ENCODE measurements at places on chromosomes 13 and 19. TPM values are rescaled to one million over a fixed set of nuclear protein-coding genes. Genes with fewer than 3 reads are reported as not detected.

- no peak for DNase-seq
Observed at GRCh38 chr13:41516760-41517159, 59.4 kb downstream of the RGCC start.

DNA sequence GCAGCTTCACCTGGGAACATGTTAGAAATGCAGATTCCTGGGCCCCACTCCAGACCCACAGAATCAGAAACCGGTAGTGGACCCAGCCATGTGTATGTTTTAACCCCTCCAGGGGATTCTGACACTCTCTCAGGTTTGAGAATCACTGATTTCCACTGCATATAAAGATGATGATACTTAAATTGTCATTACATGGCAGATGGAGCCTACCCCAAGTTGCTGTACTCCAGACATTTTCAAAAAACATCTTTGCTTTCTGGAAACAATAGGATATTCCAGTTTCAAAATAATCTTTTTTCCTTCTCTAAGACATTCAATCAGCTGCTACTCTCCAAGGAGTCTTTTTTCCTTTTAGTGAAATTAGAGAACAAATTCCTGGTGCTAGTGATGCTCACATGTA, 48.6 kb upstream of the RGCC start:
- no peak for DNase-seq

DNA sequence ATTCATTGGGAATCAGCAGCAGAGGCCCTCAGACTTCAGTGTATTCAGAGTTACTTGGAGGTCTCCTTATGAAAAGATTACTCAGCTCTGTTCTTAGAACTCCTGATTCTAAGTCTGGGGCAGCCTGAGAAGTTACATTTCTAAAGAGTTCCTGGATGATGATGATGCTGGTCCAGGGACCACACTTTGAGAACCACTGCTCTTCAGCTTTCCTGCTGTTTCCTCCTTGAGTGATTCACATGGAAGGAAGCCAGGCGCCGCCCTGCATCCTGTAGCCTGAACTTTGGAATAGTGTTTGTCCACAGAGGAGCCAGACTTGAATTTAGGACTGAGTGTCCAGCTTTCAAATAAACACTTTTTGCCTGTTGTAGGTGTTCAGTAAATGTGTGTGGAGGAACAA, 2.9 kb downstream of the CEBPG start:
- peak; percentile 84 for DNase-seq

PPM1N gene
- total RNA-seq: 2.9 TPM

ARHGAP35 gene
- 31.6 TPM for total RNA-seq

GRCh38 chr19:48501494-48502349, 9.9 kb downstream of the LMTK3 start:
- no peak for DNase-seq

GRCh38 chr13:44322928-44323327, 50.7 kb upstream of the SERP2 start:
- no peak for DNase-seq

DNA sequence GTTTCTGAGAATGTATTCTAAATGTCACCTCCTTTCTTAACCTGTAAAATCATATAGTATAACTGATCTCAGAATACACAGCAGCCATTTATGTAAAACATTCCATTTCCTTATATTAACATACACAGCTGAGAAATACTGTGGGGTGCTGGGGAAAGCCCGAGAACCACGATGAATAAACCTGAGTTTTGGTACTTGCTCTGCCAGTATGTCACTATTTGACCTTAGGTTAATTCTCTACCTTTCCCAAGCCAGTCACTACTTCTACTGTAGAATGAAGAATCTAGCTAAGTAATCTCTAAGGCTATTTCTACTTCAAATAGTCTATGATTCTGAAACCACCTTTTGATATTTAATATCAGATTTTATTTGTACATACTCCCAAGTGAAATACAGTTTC, 173.7 kb downstream of the TBC1D4 start:
- no peak for DNase-seq

TUBGCP3 gene
- 12.9 TPM for total RNA-seq

- peak; percentile 49 for DNase-seq
Observed at GRCh38 chr13:92896842-92897241, 329.8 kb upstream of the GPC6 start.

ZNF528 gene
- 41.9 TPM for total RNA-seq

DNA sequence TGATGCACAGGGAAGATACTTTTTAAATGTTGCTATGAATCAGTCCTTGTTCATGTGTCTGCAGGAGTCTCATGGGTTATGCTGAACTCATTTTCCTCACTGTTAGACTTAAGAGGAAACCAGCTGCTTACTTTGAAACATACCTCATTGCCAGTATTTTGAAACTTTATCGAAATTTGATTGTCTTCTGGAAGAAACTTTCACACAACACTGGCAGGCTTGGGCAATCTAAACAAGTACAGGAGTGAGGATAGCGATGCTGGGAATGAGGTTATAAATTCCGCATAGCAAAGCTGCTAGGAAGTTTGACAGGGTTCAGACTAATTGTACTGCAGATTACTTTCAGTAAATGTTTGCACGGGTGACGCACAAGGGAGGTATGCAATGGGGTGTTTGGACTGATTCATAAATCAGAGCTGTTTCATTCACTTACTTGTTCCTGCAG, 245.7 kb downstream of the DNAJC15 start:
- DNase-seq: peak; percentile 44

- no peak for DNase-seq
Observed at GRCh38 chr13:85140192-85140591, 659.0 kb downstream of the SLITRK6 start.

LYPD3 gene
- 0.67 TPM for total RNA-seq

DNA sequence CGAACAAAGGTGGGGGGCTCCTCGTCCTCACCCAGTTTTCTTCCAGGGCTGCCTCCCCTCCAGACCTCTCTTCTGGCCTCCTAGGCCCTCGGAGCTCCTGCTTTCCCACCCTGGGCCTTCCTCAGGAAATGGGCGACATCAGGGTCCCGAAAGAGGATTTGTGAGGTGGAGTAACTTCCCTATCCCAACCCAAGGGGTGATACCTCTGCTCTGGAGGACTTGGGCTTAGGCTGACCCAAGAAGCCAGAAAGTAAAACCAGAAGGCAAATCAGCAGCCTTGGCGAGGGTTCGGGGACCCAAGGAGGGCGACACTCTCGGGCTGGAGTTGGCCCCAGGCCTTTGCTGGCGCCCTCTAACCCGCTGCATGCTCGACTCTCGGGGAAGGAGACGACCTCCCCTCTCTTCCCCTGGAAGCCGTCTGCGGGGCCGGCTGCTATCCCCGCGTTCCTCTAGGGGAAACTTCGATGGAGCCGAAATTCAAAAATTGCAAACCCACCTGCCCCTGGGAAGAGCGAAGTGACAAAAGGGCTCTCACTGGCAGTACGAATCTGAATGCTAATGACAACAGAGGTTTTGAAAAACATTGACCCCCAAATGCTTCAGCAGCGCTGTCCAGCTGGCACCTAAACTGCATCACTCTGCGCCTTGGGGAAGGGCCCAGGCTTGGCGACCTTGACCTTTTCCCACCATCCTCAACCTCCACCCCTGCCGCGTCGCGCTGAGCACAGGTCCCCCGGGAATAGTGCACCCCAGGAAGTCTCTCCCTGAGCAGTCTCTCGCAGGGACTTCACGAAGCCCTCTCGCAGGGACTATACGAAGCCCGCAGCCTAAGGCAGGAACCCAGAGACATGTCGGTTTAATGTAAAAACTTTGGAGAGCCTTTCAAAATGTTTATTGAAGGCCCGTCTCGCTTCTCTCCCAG, 2.4 kb downstream of the PDX1 start:
- no peak for DNase-seq

SULT2A1 gene
- not detected for total RNA-seq

- peak; percentile 15 for DNase-seq
Observed at GRCh38 chr19:28010656-28011055, 1202.3 kb downstream of the UQCRFS1 start.

GRCh38 chr13:38528986-38529385, 157.9 kb upstream of the FREM2 start:
- no peak for DNase-seq

DNA sequence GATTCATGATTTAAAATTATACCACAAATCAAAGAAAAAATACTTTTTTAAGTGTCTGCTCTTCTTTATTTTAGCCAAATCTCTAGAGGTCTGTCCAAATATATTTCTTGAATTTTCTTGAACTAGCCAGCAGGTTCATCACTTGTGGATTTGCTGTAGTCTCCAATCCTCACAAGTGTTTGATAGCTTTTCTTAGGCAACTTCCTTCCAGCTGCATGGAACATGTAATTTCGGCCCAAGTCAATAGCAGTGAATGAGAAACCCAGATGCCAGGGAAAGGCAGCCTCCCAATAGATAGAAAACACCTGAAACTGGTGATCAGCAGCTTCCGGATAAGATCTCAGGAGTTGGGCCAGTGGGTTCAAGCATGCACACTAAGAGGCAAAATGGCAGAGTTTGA, 15.6 kb upstream of the RNASEH2B start:
- DNase-seq: no peak

DNA sequence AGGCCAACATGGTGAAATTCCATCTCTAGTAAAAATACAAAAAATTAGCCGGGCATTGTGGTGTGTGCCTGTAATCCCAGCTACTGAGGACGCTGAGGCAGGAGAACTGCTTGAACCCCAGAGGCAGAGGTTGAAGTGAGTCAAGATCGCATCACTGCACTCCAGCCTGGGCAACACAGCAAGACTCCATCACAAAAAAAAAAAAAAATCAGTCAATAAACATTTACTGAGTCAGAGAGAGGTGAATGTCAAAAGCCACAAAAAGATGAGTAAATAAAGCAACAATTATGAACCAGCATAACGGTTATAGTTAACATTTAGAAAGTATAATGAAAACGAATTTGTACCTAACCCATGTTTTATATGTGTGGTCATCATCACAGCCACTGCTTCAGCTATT, 23.1 kb downstream of the PSPC1 start:
- no peak for DNase-seq

DNA sequence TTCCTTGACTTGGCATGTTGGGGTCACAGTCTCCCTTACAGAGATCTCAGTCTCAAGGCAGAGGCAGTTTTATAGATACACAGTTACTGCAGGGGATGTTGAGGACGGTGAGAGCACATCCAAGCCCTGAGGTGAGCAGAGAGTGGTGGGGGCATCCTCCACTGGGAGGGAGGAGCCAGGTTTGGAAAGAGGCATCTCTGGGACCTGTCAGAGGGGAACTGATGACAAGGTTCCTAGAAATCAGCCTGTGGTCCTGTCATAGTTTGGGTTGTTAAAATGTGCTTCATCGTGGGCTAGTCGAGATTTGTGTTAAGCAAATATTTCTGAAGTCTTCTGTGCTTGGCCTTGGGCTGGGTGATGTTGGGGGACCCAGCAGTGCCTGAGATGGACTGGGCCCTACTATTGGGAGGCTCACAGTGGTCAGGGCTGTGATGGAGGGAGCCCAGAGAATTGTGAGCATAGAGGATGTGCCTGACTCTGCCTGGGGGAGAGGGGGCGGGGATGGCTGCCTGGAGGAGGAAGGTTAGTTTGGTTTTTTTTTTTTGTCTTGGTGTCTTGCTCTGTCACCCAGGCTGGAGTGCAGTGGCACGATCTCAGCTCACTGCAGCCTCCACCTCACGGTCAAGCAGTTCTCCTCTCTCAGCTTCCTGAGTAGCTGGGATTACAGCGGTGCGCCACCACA, 3.9 kb downstream of the SUPT5H start:
- no peak for DNase-seq

SLC6A16 gene
- total RNA-seq: 1.6 TPM

DNA sequence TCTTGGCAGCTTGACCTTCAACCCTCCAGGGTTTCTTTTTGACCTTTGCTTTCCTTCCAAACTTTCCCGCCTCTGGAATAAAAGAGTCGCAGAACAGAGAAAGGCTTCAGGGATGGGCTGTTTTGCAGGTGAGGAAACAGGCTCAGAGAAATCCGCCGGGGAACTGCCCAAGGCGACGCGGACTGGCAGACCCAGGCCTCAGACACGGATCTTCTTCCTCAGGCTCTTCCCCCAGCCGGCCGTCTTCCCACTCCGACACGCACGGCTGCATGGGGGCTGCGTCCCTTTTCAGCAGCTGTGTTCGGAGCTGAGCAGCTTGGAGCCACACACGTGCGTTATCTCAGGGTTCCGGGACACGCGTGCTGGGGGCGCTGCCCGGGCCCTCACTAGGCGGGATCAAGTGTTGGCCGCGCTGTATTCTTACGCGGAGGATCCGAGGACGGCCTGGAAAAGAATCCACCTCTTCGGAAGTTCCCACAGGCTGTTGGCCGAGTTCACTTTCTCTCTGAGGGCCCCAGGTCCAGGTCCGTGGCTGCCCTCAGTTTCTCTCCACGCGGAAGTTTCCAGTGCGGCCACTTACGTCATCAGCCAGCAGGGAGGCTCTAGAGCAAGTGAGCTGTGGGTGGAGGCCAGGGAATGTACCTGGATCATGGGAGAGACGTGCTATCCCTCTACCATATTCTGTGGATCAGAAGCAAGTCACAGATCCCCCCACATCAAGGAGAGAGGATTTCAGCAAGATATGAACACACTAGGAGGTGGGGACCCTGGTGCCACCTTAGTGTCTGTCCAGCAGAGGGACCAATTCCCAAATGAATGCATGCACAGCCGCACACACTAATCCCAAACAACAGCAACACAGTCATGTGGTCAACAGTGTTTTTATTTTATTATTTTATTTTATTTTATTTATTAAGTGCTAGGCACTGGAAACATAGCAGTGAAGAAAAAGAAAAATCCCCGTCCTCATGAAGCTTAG, 100.4 kb downstream of the ING1 start:
- DNase-seq: no peak

TRIM28 gene
- total RNA-seq: 563 TPM

ISOC2 gene
- total RNA-seq: 99.4 TPM

DNA sequence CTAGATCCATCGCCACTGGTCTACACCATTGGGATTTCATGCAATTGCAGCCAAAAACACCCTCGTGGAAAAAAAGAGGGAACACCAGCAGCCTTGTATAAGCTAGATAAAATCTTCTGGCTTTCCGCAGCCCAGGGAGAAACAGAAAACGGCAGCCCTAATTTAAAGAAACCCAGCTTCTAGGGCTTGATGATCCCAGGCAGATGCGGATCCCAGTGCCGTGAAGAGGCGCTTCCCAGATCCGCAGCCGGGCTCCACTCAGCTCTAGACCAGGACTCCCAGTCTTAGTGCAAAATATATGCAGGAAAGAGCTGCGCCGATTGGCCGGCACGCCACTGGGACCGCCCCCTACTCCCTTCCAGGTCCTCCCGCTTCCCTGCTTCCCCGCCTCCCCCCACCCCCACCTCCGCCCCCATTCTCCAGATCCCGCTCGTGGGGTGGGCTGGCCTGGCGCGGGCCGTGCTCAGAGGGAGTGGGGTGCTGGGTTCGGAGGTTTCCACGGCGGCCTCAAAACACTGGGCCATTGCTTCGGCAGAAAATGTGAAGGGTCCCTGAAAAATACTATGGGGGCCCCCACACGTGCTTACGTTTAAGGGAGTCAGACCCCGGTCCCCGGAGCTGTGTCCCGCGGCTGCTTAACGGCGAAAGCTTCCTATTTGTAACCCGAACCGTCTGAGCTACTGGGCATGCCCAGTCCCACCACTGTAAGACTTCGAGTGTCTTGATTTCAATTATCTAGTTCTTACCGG, 63.1 kb downstream of the SERP2 start:
- DNase-seq: peak; percentile 96

KLK14 gene
- not detected for total RNA-seq

IFNL1 gene
- total RNA-seq: not detected

All from cardiac muscle cell (in vitro differentiated cells and primary cell).